ENCODE measurements at places on chromosomes 5 and 9. TPM values are rescaled to one million over a fixed set of nuclear protein-coding genes. Genes with fewer than 3 reads are reported as not detected.

The TICAM2 gene
- 3.5 TPM for total RNA-seq

The TRMO gene
- total RNA-seq = 15.3 TPM

The LCN10 gene
- 2.7 TPM for total RNA-seq

The TSLP gene
- total RNA-seq = 1.0 TPM

The PLAC8L1 gene
- total RNA-seq = not detected

The OCLN gene
- 130 TPM for total RNA-seq

The ADAMTS13 gene
- 3.3 TPM for total RNA-seq

The SLC46A2 gene
- total RNA-seq = 0.16 TPM

The PCDHA12 gene
- not detected for total RNA-seq

The NDST1 gene
- 66.5 TPM for total RNA-seq

The NRG2 gene
- total RNA-seq = 0.89 TPM

The CDC25C gene
- 0.79 TPM for total RNA-seq

The CDKN2A gene
- 3.6 TPM for total RNA-seq

The SLC25A2 gene
- 1.2 TPM for total RNA-seq

The ALDH1A1 gene
- 72.9 TPM for total RNA-seq

The PHF24 gene
- 0.55 TPM for total RNA-seq

The DNAJC21 gene
- 37.1 TPM for total RNA-seq

The MYMK gene
- not detected for total RNA-seq

The SCAI gene
- total RNA-seq = 8.8 TPM
